ENCODE measurements at places on chromosomes 12 and 14.
A peak's percentile ranks its signal among the peaks of the same experiment; 100 is the strongest.

DNA sequence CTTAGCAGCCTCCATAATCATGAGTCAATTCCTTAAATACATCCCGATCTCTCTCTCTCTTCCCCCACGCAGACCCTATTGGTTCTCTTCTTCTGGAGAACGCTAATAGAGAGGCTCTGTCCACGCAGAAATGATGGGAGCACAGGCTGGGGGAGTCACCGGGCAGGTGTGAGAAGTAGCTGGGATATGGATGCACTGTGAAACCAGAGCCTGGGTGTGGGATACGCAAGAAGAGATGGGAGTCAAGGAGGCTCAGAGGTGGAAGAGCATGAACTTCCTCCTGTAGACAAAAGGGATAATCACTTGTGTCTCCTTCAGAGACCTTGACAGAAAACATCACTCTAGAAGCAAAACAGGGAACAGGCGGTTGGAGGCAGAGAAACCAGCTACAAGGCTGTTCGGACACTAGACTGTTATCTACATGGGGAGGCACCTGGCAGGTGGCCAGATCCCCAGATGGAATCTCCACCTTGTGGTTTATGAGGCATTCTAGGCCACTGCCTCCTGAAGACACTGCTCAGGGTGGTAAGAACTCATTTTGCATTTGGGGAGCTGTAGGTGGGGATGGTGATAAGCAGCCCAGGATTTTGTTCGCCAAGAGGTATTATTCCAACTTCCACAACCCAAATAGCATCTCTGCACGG lies 7.2 kb upstream of the SELPLG start:
- DNase-seq = no peak

DNA sequence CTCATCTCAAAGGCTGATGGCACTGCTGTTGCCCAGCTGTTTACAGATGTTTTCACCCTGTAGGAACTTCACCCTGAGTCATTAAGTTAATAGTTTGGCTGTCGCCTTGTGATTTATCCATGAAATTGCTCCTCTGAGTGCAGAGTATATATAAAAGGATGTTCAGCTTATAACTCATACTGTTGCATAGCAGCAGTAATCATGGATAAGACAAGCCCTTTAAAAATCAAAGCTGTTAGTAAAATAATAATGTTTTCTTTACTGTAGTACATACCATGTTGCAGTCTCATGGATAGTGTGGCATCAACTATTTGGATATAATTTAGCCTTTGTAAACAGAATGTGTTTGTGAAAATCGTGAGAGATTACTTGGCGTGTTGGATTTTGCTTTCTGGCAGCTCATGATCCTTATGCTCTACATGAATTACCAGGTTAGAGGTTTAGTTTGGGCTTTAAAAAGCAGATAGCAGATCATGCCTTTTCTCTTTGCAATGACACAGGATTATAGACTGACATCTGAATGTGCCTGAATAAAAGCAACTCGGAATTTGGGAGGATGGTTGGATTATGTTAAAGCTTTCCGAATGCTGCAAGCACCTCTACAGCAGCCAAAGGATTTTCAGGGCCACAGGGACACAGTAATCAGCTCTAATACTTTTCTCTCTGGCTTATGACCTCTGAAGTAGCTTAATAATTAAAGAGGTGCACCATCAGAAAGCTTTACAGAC lies 279.7 kb upstream of the ATP2B1 start:
- DNase-seq = no peak

DNA sequence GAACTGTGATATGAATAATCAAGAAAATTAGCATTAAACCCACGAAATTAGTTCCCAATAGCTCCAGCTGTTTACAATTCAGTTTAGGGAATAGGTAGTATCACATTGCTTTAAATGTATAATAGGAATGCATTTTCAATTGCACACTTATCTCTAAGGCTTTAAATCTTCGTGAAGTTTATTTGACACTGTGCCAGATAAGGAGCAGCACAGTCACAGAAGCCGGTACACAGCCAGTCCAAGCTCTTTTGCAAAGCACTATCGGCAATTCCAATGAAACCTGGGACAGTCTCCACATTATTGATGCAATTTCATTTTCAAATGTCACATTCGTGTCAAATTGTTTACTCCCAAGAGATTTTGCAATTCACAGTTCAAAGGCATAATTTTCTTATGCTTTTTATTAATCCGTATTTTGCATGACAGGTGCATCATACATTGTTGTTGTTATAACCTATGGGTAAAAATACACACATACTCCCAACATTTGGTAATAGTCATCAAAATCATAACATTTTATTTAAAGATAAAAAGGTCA lies 602.8 kb downstream of the RPS29 start:
- DNase-seq = no peak

DNA sequence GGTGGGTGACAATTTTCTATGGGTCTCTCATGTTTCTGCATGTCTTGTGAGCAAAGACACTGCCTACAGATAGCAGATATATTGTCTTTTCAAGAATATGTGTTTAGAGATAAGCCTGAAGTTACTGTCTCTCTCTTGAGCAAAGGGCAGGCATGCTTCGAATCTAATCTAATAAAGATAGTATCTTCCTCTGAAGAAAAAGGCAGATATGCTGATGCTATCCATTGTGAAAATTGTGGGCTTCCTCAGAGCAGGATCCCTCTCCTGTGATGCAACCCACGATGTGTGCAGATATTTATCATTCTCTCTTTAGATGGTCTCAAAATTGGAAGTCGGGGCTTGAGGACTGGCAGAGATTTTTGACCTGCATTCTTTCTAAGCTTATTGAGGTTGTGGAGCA lies 187.0 kb downstream of the DACT1 start:
- DNase-seq = no peak

DNA sequence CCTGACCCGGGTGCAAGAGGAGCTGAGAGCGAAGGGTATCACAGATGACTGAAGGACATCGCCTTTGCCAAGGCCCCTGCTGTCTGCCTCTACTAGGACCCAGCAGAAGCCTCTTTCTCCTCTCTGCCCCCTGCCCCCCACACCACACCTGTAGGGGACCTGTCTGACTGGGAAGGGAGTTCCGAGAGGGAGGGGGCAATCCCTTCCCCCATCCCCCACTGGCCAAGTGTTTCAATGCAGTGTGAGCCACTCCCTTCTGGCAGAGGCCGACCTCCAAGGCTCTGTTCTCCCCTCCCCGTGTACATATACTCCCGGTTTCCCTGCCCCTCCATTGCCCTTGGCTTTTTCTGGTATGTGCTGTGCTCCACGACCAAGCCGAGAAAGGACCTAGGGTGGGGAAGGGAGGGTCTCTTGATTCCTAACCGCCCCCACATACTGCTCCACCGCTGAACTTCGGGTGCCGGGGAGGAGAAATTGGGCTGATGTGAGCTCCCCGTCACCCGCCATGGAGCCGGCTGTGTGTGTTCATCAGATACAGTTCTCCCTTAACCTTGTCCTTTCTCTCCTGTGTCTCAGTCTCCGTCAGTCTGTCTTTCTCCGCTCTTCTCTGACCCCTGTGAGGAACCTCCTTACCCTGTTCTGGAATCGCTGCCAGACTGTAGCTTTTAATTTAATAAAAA lies 2.0 kb upstream of the ARHGEF25 start:
- no peak for DNase-seq

DNA sequence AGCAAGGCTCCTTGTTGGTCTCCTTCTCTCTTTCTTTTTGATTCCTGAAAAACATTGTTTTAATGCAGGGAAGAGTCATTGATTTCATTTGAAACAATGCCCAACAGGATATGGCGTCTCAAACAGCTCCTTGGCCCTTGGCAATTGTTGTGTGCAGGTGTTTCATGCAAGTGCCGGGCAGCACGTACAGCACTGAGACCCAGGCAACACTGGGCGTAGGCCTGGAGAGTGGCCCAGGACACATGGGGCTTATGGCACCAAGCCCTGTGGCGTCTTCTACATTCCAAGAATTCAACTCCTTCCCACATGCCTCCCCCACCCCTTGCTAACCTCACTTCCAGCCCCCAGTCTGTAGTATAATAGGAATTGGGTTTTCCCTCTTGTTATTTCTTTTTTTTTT lies 230.4 kb downstream of the SPTSSA start:
- DNase-seq = no peak

- DNase-seq = peak; percentile 67
These were observed 767 bp upstream of the TCP11L2 start for GRCh38 chr12:106301611-106302321.

DNA sequence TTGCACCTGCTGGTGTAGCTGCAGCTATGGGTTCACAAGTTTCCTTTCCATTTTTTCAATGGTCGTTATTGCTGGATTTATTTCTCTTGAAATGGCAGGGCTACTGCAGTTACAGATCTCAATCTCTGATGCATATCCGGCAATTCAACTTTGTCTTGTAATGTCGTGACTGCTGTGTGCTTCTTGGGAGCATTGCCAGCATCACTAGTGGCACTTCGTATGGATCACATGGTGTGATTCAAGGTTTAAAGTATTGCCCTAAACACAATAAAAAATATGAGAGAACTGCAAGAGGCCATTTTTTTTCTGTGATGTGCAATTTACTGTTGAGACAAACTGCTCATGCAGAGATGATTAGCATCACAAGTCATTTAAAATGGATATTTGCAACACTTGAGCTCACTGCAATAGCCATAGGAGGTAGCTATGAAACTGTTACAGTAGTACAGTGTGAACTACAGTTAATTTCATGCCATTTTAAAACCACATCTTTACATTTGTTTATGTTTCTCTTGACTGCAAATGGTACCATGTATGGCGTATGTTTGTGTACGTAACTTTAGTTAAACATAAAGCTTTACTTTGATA lies 217.4 kb upstream of the PDE3A start:
- no peak for DNase-seq

DNA sequence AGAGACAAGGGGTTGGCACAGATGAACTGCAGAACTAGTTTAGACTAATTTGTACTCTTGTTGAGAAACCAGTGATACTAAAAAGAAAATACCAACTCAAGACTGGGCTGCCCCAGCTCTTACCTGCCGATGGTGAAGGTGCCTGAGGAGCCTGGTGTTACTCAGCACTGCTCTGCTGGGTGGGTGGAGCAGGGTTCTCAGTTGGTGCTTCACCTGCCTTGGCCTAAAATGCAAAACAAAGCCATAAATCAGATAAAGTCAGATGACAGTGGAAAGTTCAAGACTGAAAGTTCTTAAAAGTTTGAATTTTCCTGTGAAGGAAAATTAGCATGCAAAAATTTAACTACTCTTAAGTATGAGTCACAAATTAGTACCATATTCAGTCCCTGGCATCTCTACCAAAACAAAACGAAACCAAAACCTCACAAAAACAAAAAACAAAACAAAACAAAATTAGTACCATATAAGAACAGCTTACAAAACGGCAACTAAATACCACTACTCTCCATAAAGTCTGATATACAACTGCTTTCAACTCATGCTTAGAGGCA lies 21.9 kb downstream of the YBX3 start:
- DNase-seq = no peak

GRCh38 chr12:3540387-3540990 lies 49.5 kb downstream of the PRMT8 start:
- DNase-seq = no peak

All from heart left ventricle (tissue), 16 donors.